ENCODE measurements at places on chromosomes 1 and 21.

GRCh38 chr1:147167365-147167764 lies 4.9 kb downstream of the PRKAB2 start:
- DNase-seq, result no peak

DNA sequence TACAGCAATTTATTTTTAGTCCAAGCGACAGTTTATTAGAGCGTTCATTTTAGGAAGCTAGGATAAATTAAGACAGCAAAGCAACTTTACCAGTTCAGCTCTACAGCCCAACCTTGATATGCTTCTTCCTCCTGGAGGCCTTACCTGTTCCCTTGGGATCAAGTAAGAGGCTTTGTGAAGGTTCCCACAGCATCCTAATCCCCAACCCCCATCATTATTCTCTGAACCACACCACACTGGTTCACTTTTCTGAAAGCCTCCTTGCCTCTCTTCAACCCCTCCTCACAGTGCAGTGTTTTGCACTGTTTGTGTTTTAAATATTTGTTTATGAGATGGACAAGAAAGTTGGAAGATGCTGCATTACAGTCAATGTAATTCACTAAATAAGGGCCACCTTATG lies 126.3 kb upstream of the CXADR start:
- no peak for DNase-seq

- no peak for DNase-seq
Measured at GRCh38 chr21:43018519-43018918, 44.2 kb downstream of the PKNOX1 start.

DNA sequence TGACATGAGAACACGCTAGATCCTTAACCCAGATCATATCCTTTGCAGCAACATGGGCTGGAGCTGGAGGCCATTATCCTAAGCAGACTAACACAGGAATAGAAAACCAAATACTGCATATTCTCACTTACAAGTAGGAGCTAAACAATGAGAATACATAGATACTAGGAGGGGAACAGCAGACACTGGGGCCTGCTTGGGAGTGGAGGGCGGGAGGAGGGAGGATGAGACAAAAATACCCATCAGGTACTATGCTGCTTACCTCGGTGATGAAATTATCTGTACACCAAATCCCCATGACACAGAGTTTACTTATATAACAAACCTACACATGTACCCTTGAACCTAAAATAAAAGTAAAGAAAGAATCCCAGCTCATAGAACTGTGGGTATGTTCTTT lies 1.2 kb upstream of the MOB3C start:
- no peak for DNase-seq

DNA sequence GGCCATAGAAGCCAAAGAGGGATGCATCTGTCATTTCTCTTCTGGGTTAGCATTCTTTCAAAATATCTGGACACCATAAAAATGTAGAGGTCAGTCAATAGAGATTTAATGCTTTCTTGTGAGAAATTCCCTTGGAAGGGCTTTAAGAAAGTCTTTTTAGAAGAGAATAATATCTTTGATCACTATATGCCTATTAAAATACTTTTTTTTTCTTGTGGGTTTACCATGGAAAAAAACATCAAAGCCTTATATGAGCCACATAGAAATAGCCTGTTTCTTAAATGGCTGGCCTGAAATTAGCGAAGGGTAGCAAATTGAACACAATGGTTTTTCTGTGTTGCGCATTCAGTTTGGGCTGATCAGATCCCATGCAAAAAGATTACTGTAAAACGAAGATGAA lies 36.8 kb downstream of the BACE2 start:
- no peak for DNase-seq

Data from activated naive CD4-positive, alpha-beta T cell (primary cell).